Caki2 (cell line): ENCODE measurements at places on chromosomes 12 and 14.

DNA sequence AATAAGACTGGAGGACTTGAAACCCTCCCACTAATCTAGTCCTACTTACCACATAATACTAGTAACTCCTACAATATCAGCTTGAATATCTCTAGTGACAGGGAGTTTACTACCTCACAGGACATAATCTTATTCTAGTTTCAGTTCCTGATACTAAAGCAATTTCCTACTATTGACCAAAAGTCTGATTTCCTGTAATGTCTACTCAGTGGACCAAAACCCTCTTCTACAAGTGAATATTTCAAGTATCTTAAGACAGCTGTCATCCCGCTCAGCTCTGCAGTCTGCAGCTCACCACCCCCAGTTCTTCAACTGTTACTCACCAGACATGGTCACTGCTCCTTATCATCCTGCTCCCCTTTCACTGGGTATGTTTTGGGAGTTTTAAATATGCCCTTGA, 70.8 kb upstream of the TMCC3 start:
- DNase-seq = no peak

- peak; percentile 68 for DNase-seq
These were observed 2.9 kb downstream of the SERPINA6 start for GRCh38 chr14:94320243-94320642.

DNA sequence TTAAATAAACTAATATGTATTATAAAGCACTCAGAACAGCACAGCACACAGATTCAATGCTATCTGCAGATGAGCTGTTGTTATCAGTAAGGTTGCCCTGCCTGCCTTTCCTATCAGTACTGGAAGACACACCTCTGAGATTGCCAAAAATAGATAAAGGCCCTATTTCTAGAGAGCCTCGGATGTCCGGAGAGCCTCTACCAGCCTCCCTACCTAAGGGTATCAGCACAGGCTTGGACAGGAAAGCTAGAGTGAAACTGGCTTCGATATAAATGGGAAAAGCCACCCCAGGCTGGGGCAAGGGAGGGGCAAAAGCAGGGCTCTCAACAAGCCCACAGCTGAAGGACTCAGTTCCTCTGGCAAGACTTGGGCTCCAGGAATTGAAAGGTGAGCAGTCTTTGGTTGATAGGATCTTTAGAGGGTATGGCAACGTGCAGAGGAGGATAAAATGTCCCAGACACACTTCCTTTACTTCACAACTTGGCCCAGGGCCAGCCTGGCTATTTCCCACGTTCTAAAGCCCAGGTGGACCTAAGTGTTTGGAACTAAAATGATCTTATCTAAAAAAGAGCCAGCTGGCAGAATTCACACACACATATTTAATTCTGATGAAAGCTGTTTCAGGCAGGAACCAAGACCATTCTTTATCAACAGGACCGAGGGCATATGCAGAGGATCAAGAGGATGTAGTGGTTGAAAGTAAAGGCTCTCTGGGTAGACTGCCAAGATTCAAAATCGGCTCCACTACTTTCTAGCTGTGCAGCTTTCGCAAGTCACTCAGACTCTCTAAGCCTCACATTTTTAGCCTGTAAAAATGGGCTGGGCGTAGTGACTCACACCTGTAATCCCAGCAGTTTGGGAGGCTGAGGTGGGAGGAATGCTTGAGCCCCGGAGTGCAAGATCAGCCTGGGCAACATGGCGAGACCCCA, 37.8 kb upstream of the ITPR2 start:
- no peak for DNase-seq

GRCh38 chr14:89283327-89284060, 133.5 kb downstream of the FOXN3 start:
- no peak for DNase-seq

DNA sequence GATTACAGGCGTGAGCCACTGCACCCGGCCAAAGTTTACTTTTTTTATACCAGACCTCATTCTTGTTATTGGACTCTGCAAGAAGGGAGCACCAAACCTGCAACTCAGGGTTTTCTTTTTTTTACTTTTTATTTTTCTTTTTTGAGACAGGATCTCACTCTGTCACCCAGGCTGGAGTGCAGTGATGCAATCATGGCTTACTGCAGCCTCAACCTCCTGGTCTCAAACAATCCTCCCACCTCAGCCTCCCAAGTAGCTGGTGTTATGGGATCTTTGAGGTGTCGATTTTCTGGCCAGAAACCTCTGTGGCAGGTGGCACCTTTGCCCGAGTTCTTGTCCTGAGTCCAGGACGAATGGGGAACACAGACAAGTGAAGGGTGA, 4.2 kb upstream of the PWP1 start:
- no peak for DNase-seq

DNA sequence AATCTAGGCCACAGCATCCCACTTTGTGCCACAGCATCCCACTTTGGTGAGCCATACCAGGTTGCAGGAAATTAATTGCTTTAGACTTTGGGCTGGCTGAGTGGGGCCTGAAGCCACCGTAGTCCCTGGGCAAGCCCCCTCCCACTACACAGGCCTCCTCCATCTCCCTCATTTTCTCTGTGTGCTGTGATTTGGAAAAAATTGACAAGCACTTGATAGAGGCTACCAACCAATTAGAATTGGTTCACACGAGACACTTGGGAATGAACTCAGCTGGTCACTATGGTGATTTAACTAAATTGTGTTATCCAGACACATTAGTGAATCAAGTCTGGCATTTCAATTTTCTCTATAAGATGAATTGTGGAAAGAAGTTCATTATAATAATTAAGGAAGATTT, 481.1 kb downstream of the DIO2 start:
- DNase-seq = no peak

- no peak for DNase-seq
These were observed 16.9 kb downstream of the DEPDC4 start for GRCh38 chr12:100249941-100250340.

DNA sequence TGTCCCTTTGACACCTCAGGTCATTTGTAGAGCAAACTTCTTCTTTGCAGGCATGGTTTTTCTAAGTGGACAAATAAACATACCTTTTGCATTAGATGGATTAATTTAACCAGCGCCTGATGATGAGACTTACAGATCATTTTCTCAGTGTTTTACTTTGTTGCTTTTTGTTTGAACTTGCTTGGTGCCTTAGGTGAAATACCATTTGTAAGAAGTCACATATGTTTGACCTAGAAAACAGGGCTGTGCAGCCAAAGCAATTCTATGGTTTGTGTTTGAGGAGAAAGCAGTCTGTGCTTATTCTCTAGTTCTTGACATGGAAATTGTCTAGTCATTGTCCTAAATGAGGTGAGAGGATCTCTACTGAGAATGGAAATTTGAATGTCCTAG, 111.1 kb downstream of the DIP2B start:
- peak; percentile 82 for DNase-seq

- DNase-seq = no peak
These were observed 7.5 kb downstream of the HAL start for GRCh38 chr12:95988506-95989275.

DNA sequence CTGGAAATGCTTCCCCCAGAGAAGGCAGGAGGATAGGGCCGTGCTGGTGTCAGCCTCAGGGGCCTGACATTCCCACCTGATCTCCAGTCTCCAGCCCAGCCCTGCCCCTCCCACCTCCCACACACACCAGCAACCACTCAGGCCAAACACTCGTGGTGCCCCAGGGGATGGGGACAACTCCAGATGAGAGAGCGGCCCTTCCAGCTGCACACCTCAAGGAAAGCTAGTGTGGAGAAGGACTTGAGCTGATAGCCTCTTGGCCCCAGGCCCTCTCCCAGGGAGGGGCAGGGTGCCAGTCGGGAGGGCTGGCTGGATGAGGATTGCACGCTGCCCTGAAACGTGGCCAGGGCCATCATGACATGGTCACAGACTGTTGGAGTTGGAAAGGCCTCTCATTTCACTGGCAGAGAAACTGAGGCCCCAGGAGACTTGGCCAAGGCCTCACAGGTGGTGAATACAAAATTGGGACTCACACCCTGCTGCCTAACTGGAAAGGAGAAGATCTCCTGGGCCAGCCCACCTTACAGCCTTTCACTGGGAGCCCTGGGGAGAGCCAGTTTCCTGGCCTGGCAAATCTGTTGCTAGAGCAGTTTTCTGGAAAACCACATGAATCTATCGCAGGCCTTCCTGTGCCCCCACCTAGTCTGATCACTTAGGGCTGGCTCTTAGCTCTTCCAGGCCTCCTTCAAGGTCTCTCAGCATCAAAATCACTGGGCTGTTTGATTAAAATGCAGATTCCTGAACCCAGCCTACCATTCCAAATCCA, 52.1 kb downstream of the IRF2BPL start:
- no peak for DNase-seq

DNA sequence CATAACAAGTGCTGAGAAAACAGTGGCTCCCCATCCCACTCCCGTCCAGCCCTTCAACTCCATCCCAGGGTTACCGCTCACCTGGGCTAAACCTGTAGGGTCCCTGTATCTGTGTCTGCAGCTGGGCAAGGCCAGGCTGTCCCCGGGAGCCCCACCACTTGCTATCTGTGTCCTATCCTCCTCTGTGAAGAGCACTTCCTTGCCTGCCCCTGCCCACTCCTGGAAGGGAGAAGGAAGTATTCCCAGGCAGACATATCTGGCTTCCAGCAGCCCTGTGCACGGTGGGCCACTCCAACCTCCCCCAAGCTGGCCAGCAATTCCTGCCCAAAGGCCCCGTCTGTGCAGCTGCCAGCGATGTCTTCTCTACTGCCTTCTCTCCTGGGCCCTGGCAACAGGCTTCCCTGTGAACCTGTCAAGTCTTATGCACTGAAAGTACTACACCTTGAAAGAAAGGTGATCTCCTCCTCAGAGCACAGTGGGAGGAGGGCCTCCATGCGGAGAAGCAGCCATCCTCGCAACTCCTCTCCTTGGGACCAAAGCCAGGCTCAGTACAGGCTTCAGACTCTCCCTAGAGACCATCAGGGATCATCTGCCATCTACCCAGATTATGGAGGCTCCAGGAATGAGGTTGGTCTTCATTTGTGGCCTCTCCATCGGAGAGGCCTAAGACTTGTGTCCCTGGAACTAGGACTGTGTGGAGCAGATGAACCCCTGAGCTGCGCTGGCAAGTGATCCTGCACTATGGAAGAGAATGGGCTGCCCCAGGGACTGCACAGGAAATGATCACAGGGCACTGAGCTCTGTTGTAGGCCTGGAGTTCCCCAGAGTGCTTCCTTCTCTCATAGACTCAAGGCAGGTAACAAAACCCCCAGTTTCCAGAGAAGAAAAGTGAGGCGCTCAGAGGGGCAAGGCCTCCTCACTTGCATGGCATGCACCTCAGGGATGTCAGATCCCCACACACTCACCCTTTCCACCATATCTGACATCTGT, 663.6 kb downstream of the BCL11B start:
- DNase-seq = no peak

DNA sequence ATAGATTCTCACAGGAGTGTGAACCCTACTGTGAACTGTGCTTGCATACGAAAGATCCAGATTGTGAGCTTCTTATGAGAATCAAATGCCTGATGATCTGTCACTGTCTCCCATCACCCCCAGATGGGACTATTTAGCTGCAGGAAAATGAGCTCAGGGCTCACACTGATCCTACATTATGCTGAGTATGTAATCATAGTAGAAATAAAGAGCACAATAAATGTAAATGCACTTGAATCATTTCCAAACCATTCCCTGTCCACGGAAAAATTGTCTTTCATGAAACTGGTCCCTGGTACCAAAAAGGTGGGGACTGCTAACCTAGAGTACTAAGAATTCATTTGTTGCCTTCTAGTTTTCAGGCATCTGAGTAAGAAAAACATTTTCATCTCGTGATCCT, 1215.8 kb upstream of the TMEM132C start:
- no peak for DNase-seq

DNA sequence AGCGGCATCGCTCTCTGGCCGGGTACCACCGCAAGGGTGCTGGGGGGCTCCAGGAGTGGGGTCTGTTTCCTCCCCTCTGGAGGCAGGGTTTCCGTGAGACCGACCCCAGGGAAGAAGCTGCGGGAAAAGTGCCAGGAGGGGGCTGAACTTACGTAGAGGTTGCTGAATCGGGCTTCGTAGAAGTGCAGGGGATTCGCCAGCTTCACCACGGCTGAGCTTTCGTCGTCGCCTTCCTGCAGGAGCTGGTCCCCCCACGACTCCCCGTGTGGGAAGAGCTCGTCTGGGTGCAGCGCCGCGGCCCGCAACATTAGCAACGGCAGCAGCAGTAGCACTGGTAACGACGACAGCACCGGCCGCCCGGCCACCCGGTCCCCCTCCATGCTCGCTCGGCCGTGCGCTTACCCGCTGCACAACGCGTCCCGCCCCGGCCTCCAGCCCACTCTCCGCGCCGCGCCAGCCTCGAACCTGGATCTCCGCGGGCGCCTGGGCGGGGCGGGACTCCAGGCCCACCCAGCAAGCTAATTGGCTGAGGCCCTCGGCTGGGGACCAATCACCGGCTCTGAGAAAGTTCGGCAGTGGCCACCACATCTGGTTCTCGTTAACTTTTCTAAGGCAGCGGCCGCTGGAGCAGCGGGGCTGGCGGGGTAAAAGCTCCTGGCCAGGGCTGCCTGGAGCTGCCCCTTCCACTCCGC, at the start of gene NID2:
Gene NID2, minus strand, starts transcription at position 445 of the 692 bp plus-strand sequence. Its CDS starts 65 bp downstream, at position 380.
- DNase-seq = peak; percentile 73

DNA sequence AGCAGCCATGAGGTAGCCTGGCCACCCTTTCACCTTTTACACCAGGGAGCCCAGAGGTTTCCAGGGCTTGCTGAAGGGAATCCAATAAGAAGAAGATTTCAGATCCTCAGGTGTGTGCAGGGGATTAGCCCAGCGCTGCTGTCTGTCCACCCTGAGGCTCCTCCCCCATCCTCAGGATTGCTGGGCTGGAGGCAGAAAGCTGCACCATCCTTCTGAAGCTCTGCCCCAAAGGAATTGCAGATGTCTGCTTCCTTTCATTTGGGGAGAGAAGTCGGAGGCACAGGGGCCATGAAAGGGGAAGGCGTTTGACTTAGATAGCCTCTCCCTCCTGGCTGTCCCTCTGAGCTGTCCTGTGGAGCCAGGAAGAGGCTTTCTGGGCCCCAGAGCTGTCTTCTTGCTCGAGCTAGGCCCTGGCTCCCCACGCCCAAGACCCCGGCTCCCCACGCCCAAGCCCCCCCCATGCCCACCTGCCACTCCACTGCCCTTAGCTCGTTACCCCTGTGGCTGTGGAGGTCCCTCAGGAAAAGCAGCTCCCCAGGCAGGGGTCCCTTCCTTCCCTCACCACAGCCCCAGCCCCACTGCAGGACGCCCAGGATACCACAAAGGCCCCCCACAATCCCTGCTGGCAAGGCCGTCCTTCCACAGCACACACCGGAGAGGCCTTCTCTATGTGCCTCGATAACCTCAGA, 359.0 kb downstream of the CACNA1C start:
- no peak for DNase-seq

GRCh38 chr12:116821291-116821690, 60.0 kb downstream of the HRK start:
- no peak for DNase-seq

DNA sequence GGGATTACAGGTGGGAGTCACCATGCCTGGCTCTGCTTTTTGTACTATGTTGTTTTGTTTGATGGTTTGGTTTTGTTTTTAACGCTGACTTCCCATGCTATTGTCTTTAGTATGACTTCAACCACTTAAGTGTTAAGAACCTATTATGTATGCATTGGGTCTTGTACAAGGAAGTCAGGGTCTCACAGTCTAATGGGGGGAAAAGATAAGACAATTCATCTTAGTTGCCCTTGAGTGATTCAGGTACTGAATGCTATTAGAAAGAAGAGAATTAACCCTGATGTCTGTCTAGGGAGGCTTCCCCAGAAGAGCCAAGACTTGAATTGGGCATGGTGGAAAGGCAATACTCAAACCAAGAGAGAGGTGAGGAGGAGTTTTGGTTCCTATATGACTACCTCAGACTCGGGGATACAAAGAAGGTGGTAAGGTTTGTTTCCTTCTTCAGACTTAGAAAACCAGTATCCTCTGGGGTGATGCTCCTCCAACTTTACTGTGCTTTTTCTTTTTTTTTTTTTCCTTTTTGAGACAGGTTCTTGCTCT, 64.6 kb downstream of the SUSD6 start:
- no peak for DNase-seq

- DNase-seq = peak; percentile 59
These were observed 1.7 kb upstream of the CCND2 start for GRCh38 chr12:4271717-4272423.
